ELF-1 (cell line): ENCODE measurements at places on chromosomes 11 and 22.

DNA sequence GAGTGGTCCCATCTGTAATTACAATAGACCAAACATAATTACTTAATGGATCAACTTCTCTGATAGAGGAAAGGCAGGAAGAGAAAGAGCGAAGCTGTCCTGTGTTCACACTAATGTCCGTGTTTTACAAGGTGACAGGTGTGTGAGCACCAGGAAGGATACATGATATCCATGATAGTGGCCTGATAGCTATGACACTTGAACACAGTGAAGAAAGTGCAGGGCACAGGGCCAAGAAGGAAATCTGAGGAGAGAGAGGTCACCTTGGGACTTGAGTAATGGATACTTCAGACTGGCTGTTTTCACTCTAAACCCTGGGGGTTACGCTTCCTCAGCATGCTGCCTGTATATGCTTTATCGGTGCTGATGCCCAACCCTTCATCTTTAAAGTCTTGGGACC is 29.4 kb downstream of the TUB start:
- no peak for DNase-seq

- no peak for DNase-seq
These were observed 55.2 kb downstream of the SLC1A2 start for GRCh38 chr11:35363854-35364780.

GRCh38 chr22:46774253-46774979 is 12.0 kb downstream of the TBC1D22A start:
- peak; percentile 52 for DNase-seq

GRCh38 chr11:67272327-67273259 is 6.3 kb downstream of the GRK2 start:
- DNase-seq: no peak

DNA sequence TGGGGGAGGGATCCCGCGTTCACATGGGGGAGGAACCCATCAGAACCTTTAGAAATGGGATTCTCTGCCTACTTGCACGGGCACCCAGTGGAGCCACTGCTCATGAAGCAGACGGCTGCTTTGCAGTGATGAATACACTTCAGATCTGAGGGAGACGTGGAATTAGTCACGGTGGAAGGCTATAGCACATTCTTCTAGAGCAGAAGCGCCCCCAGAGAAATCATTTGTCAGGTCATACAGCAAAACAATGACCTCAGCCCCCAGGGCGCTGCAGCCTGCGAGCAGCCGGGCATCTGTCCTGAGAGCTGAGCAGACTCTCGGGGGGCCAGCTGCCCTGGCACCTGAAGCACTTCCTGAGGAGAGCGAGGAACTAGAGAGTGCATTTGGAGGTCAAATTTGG is 12.7 kb downstream of the TP53AIP1 start:
- DNase-seq: peak; percentile 62

DNA sequence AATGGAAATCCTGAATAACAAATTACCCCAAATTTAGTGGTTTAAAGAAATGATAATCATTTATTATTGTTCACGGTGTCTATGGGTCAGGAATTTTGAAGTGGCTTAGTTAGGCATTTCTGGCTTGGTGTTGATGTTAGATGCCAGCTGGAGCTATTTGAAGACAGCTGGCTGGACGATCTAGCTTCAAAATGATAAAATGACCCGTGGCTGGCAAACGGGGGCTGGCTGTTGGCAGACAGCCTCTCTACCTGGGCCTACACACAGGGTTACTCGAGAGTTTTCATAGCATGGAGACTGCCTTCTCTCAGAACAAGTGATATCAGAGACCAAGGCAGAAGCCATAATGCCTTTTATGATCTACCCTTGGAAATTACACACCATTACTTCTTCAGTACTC is 285.2 kb downstream of the METTL15 start:
- DNase-seq: no peak

GRCh38 chr11:108121274-108122155 is at the start of gene ACAT1:
Gene ACAT1, plus strand, starts transcription at chr11:108121567. Its CDS starts 40 bp downstream, at chr11:108121607.
- DNase-seq: peak; percentile 93

- DNase-seq: no peak
These were observed 18.7 kb downstream of the H19 start for GRCh38 chr11:1978720-1979473.

GRCh38 chr11:119684361-119685110 is 44.5 kb downstream of the NECTIN1 start:
- peak; percentile 79 for DNase-seq

DNA sequence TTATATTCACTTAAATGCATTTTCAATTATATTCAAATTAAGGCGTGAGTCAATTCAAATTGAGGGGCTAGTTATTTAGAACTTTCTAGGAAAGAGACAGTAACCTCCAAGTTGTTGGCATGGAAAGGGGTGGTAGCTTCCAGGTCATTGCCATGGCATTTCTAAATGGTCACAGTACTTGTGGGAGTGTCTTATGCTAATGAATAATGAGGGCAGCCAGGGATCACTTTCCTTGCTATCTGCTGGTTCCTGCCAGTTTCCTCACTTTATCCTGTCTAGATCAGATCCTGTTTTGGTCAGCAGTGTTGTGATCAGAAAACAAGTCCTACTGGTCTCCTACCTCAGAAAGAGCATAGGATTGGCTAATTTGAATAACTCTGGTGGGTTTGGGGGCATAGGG is 21.8 kb upstream of the RNASEH2C start:
- no peak for DNase-seq

DNA sequence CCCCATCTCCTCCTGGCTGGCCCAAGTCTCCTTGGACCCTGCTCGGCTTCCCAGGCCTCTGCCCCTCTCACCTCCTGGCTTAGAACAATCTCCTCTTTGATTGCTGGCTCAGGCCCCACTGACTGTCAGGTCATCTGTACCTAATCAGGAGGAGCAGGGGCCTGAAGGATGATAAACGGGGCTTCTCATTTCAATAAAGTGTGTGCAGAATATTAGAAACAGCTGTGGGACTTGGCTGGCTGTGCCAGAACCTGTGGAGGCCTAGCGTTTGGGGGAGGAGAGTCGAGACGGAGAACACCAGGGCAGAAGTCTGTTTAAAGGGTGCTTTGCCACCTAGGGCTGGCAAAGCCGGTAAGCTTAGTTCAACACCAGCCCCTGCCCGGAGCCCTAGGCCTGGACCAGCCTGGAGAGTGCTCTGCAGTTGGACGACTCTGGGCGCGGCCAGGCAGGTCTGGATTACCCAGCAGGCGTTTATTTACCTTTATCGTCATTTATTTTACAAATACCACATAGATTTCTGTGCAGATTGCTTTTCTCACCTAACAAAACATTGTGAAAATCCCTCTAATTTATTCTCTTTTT is 10.1 kb upstream of the VSIG10L2 start:
- no peak for DNase-seq

GRCh38 chr11:22371160-22371559 is 33.0 kb downstream of the SLC17A6 start:
- DNase-seq: no peak
